Fibroblast of villous mesenchyme (primary cell): ENCODE measurements at places on chromosomes 2 and 18.
A peak's percentile ranks its signal among the peaks of the same experiment; 100 is the strongest.

GRCh38 chr2:12856934-12857601, 140.3 kb downstream of the TRIB2 start:
- DNase-seq = peak; percentile 62

DNA sequence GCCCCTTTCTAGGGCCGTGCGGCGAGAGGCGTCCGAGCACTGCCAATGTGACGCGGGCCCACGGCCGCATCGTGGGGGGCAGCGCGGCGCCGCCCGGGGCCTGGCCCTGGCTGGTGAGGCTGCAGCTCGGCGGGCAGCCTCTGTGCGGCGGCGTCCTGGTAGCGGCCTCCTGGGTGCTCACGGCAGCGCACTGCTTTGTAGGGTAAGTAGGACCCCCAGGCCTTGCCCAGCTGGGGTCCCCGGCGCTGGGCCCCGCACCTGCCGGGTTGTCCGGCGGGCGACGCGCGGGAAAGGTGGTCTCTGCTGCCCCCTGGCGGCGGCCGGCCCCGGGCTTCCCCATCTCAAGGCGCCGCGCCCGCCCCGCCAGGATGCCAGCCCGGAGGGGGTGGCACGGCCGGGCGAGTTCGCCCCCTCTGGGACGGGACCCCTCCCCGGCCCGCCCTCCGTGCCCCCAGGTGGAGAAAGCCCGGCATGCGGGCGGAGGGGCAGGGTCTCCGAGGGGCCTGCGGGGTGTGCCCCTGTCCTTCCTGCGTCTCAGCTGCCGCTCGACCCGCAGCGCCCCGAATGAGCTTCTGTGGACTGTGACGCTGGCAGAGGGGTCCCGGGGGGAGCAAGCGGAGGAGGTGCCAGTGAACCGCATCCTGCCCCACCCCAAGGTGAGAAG, 1.9 kb downstream of the PRSS56 start:
- peak; percentile 14 for DNase-seq

- no peak for DNase-seq
Observed at GRCh38 chr2:105834931-105835330, 90.2 kb downstream of the NCK2 start.

GRCh38 chr2:150066490-150066889, 421.0 kb downstream of the RND3 start:
- DNase-seq = no peak

DNA sequence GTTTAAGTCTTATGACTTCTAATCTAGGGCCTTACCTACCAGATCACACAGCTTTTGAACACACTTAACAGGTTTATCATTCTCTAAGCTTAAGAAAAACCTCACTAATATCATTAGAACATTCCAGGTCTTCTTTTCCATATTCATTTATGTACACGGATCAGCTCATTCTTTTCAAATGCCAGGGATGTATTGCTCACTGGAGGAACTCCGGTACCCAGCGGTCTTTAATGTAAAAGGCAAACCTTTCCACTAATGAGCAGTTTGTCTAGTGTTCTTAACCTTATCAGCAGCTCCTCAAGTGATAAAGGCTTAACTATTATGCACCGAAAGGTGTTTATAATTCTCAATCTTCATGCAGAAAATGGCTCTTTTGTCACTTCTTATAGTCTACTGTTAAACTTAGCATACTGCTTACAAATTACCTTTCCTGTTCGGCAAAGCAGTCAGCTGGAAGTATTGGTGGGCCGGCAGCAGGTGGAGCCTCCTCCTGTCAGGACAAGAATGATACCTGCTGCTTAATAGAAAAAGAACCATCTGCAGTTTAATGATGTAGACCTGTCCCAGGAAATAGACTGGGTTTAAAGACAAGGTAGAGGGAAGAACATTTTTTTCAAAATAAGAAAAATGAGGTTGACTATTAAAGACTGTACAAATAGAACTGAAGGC, 142.7 kb downstream of the FIGN start:
- DNase-seq = no peak

DNA sequence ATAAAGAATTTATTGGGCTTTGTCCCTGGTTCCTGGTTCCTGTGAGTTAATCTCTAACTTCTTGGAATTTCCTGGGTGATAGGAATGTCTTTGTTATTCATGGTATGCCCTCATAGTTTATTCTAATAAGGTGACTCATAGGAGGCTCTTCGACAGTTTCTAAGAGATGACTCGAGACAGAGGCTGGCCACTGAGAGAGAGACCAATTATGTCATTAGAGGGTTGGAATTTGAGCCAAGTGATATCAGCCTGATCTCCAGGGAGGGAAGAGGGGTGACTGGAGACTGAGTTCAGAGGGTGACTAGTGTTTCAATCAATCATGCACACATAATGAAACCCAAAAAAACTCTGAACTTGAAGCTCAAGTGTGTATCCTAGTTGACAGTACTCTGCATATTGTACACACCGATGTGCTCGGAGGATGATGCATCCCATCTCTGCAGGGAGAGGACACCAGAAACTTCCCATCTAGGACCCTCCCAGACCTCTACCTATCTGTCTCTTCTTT, 185.7 kb downstream of the MTCL1 start:
- peak; percentile 83 for DNase-seq

GRCh38 chr2:159226059-159226461, 60.4 kb downstream of the WDSUB1 start:
- DNase-seq = peak; percentile 50

DNA sequence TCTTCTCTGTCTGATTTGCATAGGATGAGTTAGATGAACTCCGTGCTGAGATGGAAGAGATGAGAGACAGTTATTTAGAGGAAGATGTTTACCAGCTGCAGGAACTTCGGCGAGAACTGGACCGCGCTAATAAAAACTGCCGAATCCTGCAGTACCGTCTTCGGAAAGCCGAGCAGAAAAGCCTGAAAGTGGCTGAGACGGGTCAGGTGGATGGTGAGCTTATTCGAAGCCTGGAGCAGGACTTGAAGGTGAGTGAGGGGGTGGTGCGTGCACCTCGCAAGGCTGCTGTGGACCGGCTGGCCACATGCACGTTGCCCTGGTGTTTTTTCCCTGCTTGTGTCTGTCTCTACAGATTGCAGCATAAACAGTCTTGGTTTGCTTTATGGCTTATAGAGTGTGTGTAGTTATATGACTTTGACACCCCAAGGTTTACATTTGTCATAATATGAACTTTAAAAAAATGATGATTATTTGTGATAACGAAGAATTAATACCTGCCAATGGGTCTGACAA, 13.1 kb downstream of the MTCL1 start:
- no peak for DNase-seq

DNA sequence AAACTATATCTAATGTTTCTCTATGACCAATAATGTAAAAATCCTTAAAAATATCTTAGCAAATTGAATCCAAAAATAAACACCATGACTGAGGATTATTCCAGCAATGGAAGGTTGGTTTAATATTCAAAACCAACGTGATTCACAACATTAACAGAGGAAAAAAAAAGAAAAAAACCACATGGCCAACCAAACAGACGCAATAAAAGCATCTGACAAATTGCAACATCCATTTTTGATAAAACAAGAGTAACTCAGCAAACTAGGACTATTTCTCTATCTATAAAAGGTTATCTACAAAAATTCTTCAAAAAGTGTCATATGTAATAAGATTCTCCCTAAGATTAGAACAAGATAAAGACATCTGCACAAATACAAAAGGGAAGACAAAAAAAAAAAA, 28.9 kb downstream of the PPP3R1 start:
- DNase-seq = peak; percentile 57

DNA sequence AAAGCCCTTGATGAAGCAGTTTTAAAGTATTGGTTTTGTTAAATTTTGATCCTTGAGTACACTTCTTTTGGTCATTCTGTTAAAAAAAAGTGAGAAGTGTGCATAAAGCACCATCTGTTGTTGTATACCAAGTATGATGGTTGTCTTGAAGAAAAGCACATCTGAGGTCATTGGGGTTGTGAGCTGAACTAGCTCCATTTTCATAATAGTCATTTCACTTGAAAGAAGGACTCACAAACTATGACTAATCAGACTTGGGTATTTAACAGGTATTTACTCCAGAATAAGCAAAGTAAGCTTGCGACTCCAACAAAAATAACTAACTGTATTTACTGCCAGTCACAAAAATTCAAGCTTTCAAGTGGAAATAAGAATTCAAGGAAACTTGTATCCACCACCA, 35.1 kb downstream of the CHN1 start:
- no peak for DNase-seq
